Astrocyte of the hippocampus (primary cell): ENCODE measurements at places on chromosomes 12 and 14.

DNA sequence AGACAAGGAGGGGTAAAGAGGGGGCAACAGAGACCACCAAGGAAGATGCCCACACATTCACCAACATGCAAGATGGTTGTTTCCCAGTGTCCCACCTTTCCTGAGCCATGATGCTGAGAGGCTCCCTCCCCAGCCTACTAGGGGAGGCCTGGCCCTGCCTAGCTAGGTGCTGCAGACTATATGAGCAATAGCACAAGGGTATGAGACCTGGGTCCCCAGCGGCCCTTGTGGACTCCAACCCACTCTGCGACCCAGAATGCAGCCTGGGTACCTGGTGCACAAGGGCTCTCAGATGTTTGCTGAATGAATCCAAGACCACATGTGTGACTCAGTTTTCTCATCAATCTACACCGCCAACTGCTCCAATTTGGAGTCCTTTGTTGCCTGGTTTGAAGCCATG, 13.9 kb downstream of the TGFB3 start:
- DNase-seq = no peak

DNA sequence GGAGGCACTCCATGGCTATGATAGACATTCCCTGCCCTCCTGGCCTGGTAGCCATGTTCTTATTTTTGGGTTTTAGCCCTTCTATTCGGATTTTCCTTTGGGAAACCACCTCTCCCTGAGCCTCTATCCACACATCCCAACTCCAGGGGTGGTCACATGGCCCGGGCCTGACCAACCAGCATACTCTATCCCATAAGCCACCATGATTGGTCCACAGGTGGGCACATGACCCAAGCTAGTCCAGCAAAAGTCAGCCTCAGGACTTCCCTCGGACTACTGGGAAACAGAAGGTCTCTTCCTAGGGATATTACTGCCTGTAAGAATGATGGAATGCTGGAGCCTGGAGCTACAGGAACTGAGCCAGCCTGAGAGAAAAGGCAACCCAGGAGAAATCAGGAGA, 12.5 kb downstream of the PRIMA1 start:
- DNase-seq = no peak

GRCh38 chr14:92372230-92372629, 49.3 kb downstream of the SLC24A4 start:
- DNase-seq = no peak

GRCh38 chr12:10362828-10363657, 26.8 kb downstream of the KLRK1 start:
- DNase-seq = peak; percentile 15

DNA sequence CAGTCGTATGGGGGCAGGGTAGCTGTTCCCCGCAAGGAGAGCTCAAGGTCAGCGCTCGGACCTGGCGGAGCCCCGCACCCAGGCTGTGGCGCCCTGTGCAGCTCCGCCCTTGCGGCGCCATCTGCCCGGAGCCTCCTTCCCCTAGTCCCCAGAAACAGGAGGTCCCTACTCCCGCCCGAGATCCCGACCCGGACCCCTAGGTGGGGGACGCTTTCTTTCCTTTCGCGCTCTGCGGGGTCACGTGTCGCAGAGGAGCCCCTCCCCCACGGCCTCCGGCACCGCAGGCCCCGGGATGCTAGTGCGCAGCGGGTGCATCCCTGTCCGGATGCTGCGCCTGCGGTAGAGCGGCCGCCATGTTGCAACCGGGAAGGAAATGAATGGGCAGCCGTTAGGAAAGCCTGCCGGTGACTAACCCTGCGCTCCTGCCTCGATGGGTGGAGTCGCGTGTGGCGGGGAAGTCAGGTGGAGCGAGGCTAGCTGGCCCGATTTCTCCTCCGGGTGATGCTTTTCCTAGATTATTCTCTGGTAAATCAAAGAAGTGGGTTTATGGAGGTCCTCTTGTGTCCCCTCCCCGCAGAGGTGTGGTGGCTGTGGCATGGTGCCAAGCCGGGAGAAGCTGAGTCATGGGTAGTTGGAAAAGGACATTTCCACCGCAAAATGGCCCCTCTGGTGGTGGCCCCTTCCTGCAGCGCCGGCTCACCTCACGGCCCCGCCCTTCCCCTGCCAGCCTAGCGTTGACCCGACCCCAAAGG, 804 bp downstream of the GAPDH start:
- DNase-seq = peak; percentile 84

DNA sequence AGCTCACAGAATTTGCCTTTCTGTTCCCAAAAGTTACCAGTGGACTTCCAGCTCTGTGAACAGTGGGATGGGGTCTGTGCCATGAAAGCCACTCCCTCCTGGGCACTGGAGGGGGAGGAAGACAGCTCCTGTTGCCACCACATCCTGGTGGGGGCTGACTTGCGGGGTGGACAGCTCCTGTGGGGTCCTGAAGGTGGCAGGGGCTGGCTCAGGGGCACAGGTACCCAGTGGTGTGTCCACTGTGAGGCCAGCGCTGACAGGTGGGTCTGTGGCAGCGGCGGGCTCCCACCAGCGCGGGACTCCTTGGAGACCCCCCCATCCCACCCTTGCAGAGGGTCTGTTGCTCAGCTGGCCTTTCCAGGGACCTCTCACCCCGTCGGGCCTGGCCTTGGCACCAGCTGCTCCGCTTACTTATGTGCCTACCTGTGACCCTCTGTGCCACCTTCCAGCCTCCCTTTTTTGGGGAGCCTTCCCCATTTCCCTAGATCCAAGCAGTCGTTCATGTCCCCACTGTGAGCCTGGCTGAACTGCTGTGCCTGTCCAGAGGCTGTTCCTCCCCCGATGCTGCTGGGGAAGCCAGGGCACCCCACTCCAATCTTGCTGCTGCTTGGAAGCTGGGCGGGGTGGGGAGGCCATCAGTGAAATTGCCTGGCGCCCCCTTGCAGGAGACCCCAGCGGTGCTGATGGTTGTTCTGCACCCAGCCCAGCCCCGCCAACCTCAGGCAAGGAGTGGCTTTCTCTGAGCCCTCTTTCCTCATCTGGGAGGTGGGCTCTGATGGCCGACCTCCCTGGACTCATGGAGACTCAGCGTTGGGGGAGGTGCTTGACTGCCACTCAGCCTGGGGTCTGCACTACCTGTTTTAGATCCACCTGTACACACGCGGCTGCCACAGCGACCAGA, 2.2 kb downstream of the TEDC1 start:
- DNase-seq = no peak

GRCh38 chr14:77340389-77340788, 19.6 kb downstream of the GSTZ1 start:
- no peak for DNase-seq

- no peak for DNase-seq
Observed at GRCh38 chr12:51008329-51009055, 17.7 kb downstream of the SLC11A2 start.

- DNase-seq = no peak
Observed at GRCh38 chr12:2514038-2514340, 280.8 kb upstream of the FKBP4 start.

DNA sequence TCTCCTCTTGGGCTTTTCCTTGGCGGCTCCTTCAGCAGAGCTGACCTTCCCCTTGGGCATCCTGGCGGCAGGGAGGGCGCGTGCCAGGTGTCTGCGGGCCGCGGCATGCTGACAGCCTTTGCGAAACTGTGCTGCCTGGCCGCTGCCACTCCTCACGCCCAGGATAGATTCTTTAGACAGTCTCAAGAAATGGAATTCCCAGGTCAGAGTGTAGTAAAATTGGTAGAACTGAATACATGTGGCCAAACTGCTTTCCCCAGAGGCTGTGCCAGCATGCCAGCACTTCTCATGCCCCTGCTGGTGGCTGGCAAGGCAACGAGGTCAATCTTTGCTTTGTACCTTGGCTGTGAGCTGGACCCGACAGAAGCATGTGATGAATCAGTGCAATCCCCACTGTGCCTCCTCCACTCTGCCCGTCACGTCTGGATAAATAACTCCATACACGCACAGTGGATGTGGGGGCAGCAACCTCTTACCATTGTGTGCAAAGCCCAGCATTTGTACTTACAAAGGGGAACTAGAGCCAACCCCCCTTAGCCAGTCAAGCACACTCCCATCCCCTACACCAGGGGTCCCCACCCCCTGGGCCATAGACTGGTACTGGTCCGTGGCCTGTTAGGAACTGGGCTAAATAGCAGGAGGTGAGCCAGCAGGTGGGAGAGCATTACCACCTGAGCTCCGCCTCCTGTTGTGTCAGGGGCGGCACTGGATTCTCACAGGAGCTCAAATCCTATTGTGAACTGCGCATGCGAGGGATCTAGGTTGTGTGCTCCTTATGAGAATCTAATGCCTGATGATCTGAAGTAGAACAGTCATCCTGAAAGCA, 90.9 kb downstream of the ACTN1 start:
- DNase-seq = peak; percentile 44

- no peak for DNase-seq
Observed at GRCh38 chr14:105500726-105501101, 9.7 kb downstream of the TEDC1 start.

DNA sequence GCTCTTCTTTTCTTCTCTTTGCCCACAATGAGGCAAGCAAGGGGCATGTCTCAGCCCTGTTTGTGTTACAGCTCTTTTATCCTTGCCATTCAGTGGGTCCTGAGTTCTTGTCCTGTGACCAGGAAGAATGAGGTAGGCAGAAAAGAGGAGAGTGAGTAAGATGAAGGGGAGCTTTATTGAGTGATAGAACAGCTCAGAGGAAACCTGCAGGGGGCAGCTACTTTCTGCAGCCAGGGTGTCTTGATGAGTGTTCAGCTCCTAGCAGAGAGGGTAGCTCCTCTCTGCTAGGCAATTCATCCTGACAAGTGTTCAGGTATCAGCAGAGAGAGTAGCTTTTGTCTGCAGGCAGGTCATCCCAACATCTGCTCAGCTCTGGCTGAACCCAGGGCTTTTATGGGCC, 41.0 kb downstream of the HSD17B6 start:
- no peak for DNase-seq

GRCh38 chr12:131345521-131346436, 365.1 kb upstream of the SFSWAP start:
- no peak for DNase-seq

- DNase-seq = no peak
Observed at GRCh38 chr14:29953501-29953900, 25.9 kb upstream of the PRKD1 start.

DNA sequence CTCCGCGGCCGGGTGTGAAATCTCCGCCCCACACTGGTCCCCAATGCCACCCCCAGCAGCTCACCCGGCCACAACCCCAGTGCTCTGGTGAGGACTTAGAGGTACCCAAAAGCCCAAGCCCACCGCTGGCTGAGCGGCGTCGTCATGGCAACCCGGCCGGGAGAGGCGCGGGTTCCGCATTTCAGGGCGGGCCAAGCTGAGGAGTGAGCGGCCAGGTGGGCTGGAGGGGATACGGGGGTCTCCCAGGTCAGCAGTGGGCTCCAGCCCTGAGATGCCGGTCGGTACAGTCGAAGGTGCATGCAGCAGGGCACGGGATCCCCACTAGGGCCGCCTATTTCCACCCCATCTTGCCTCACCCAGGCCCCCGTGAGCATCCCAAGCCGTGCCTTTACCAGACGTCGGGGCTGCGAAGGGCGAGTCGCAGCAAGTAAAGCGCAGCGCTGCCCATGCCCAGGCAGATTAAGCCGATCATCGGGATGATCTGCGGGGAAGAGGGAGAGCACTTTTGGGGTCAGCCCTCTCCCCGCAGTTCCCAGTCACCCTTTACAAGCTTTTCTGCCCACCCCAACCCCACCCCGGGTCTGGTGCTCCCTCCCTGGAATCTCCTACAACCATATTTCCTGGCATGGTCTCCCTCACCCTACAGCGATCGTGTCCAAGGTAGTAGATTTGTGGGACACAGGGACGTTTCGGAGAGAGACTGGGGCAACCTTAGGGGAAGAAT, 6.9 kb downstream of the SHMT2 start:
- DNase-seq = no peak

DNA sequence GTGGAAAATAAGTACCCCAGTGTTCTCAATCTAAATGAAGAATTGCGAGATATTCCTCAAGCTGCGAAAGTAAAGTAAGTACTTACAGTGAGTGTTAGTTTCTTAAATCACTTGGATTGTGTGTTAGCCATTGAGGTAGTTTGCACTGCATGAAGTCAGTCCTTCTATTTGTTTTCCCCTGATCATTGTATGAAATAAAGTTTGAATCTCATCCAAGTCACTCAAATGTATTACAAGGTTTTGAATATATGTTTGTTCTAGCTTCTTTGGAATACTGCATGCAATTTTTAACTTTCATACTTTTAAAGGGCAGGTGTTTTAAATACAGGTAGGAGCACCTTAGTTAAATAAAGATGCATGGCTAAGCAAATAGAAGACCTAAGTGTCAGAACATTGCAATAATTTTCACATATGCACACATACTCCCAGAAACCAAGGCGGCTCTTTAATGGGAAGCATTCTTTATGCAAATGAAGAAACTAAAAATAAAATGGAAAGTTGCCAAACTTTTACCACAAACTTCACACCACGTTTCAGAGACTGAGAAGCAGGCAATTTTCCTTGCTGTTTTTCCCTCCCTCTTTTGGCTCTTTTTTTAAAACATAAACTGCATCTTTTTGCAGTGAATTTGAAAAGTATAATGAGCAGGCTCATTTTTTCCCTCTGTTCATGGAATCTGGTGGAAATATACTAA, 105.6 kb downstream of the GPR135 start:
- peak; percentile 68 for DNase-seq

DNA sequence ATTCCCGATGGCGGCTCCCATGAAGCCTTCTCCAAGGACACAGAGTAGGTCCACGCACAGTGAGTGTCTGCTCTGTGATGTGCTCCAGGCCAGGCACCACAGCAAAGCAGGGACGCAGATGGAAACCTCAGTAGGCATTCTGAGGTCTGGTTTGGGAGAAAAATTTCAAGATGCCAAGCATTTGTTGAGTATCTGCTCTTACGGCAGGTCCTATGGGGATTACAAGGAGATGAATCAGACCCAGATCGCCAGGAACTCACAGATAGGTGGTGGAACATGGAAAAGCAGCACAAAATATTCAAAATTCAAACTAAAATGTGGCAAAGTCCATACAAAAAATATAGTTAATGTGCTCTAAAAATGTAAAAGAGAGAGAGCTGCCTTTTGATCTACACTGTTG, 684.9 kb upstream of the TMEM132C start:
- DNase-seq = peak; percentile 9

DNA sequence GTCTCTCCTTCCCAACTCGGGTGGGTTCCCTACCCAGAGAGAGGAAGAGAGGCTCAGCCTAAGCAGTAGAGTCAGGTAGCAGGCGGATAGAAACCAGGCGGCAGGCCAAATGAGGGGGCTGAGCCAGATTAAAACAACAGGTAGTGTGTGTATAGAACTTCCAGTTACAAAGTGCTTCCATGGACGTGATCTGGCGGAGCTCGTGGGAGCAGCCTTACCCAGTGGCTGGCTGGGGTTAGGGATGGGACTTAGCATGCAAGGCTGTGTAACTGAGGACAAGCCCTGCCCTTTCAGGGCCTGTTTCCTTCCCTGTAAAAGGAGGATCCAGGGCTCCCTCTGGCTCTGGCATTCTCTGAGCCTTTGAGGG, 8.3 kb downstream of the KRT80 start:
- DNase-seq = no peak

DNA sequence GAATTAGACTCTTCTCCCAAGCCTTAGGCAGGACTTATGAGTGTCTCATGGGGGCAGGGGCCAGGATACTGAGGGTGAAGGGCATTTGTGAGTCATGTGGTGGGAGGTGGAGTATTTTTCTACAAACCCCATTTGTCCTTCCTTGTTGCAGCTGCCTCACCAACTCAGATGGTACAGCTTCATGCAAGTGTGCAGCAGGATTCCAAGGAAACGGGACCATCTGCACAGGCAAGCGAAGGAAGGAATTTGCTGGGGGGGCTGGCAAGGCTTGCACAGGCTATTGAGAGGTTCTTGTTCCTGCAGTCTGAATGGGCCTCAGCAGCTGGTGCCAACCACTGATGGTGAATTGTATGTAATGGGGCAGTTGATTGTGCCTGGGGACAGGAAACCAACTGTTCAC, 125.1 kb downstream of the STAB2 start:
- DNase-seq = no peak

GRCh38 chr12:49108958-49109404, 1.7 kb downstream of the LMBR1L start:
- DNase-seq = no peak

- DNase-seq = no peak
Observed at GRCh38 chr12:6644257-6644596, 3.0 kb downstream of the ACRBP start.
